ENCODE measurements at places on chromosomes 7 and 10.

DNA sequence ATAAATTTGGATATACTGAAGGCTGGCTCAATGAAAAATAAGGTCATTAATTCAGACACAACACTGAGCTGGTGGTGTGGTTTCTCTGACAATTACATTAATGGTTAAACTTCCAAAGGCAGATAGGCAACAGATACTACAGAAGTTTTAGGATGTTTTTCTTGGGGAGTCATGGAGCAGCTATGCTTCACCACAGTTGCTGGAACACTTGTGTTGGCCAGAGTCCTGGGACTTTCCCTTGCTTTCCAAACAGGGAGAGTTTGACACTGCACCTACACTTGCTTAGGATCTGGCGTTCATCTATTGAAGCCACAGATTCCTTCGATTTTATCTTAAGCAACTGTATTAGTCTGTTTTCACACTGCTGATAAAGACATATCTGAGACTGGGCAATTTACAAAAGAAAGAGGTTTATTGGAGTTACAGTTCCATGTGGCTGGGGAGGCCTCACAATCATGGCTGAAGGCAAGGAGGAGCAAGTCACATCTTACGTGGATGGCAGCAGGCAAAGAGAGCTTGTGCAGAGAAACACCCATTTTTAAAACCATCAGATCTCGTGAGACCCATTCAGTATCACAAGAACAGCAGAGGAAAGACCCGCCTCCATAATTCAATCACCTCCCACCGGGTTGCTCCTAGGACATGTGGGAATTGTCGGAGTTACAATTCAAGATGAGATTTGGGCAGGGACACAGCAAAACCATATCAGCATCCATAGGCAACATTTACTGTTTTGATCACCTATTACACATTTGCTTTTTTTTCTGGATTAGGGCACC lies 27.8 kb upstream of the TMEM178B start:
- no peak for DNase-seq

DNA sequence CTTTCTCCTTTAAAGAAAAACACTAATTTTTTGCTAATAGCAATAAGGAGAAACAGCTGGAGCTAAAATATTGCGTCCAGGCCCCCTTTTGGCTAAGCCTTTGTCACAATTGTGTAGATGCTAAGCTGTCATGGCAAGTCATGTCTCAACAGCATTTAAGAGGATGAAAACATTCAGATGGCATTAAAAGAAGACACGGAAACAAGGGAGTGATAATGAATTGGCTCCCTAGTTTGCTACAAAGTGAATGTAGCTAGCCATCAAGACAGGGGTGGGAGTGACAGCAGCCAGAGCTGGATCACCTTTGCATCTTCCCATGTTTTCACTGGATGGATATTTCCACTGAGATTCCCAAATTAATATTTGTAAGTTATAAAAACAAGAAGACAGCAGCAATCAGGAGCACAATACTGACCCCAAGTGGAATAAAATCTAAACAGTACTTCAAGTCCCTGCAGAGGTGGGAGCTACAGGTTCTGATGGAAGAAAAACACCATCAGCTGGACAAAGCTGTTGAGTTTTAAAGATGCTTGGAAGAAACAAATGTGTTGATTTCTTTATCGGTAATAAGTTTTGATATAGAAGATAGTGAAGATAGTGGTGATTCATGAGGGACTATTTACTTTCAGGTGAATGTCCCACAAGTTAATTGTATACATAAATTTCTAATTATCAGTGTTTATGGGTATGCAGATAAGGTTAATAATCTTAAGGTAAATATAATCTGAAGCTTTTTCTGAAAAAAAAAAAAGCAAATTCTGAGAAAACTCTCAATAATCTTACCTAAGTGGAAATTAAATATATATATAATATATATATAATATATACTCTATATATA lies 129.4 kb downstream of the SLC16A9 start:
- peak; percentile 8 for DNase-seq

DNA sequence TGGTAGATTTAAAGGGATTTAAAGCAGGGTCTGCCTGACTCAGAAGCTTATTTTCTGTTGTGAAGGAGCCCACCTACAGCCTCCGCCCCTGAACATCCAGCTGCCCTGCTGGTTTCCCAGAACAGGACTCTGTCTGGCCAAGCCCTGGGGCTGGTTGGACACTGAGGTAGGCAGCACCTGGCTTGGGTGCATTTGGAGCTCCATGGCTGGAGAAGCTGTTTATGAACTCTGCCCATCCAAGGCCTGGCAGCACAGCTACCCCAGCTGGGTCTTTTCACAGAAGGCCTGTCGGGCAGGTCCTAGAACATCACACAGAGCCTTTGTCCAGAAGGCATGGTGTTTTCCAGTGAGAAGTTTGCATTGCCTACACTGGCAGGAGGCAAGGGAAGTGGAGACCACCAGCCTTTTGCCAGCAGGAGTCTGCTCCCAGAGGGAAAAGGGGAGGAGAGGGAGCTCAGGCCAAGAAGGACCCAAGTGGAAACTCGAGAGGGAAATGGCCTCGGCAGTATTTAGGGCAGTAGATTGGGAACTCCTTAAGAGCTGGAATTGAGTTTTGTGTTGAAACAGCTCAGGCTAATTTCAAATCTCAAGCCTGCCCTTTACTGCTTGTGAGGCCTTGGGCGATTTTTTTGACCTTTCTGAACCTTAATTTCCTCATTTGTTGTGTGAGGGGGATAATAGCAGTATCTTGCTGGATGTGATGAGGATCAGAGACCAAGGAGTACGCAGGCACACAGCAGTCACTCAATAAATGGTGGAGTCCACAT lies 12.3 kb upstream of the PDCD4 start:
- no peak for DNase-seq

DNA sequence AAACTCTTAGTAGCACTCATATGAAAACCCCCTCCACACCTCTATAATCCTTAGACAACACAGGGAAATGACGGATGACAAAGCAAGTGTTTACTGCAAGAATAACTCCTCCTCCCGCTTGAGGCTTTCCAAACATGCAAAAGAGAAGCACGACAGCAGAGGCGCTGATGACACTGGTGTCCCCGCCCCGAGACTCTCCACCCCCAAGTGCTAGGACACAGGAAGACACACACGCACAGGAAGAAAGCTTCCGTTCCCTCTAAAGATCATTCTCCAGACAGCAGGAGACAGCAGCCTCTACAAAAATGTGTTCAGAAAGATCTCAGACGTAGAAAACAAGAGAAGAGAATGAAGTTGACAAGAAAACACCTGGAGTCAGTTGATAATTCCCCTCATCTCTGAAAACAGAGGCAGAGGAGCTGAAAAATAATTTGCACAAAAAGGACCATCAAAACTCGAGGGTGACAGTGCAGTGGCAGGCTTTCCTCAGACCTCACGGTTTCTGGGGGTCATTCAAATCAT lies 90.2 kb downstream of the DLG5 start:
- DNase-seq = no peak

DNA sequence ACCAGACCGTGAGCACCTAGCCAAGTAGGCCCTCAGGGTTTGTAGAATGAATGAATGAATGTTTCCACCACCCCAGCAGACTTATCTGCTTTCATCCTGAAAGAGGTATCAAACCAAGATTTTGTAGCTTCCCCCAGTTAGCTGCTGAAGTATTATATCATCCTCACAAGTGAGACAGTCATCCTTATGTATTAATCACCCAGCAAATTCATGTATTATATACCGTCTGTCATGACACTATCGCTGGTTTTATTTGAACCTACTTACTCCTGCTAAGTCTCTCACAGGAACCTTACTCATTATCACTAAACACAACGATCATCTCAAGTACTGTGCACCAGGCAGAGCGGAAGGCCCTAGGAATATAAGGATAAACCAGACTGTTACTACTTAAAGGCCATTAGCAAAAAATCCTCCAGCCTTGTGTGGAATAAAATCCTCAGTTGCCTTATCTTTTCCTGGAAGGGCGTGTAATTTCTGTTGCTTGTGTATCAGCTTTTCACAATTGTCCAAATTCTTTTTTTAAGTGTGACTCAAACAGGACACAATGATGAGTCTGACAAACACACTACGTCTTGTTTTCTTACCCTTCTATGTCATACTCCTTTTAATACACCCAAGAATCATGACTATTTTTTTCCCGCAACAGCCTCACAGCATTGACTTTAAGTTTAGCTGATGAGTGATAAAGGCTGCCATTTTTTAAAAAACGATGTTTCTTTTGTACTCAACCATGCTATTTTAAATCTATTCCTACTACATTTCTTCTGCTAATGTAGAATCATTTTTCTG lies 176.1 kb upstream of the KLF14 start:
- DNase-seq = no peak

GRCh38 chr7:26512737-26513136 lies 221.1 kb downstream of the SNX10 start:
- DNase-seq = no peak

DNA sequence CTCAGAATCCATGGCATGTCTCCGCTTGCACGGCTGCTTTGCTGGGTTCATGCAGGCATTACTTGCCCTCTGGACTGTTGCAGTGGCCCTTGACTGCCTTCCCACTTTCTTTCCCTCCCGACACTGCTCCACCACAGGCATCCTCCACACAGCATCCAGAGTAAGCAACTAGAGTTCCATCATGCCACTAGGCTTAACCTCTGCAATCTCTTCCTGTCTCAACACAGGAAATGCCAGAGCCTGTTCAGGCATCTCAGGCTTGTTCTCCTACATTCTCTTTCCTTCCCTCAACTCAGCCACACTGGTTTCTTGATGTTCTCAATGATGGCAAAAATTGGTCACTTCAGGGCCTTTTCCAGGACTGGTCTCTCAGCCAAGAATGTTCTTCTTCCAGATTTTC lies 284.5 kb upstream of the KLF6 start:
- DNase-seq = no peak

DNA sequence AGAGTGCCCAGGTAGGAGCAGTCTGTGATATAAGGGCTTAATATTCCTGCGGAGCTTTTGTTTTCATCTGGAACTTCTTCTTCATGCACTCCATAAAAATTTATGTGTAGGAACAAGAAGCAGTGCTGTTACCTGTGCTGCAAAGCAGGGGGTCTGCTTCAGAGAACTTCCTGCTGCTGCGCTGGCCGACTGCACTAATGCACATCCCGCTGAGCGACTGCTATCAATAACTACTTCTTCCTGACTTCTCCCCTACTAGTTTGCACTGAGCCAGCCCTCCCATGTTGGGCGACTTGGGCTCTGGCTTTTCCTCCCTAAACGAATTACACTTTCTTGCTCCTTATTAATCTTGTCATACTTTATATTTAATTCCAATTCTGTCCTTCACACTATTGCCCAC lies 150.3 kb downstream of the NEBL start:
- DNase-seq = no peak

DNA sequence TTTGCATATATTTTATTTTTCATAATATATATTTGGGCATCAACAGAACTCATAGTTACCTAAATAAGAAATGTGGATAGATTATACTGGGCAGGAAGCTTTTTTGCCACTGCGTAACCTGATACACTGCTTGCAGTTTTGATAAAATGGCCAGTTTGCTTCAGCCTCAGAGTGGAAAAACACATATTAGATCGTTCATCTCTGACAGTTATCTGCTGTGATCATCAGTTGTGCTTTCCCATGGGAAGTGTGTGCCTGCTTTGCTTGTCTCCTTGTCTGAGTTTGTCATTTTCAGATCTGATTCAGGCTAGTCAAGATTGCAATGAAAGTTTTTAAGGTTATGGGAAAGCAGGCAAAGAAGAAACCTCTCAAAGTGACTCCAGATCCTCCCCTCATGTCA lies 54.0 kb downstream of the ADAM12 start:
- no peak for DNase-seq

DNA sequence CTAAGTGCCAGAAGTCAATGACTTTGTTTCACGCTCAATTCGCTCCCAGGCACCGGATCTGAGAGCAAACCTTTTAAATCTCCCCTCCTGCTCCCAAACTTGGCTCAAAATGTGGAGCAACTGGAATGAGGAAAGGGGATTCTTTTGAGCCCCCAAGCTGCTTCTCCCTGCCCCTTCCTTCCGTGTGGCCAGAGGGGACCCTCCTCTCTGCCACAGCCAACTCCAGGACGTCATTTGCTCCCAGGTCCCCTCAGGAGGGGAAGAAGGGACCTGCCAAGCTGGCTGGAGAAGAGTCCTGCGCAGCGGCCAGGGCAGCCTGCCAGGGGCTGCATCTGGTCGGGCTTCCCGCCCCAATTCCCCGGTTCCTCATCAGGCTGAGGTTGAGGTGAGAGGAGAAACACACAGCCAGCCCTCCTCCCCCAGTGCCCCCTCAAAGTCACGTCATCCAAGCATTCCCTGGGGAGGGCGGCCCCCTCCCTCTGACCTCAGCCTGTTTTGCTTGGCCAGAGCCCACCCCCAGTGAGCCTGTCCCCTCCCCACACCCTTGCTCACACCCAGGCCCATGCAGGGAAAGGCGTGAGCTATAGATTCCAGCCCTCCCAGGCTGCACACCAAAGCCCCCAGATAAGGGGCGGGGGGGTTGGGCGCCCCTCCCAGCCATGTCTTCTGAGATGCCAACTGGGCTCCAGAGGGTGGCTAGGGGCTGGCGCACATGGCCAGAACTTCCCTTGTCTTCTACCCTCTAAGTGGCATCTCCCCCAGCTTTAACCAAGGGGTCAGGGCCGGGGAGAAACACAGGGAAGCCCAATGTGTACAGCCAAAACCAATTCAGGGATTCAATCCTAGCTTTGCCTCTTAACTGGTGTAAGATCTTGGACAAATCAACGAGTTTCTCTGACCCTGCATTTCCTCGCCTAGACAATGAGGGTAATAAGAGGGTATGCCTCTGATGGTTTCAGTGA lies 35.0 kb downstream of the SH3PXD2A start:
- DNase-seq = no peak

GRCh38 chr7:37105762-37106161 lies 342.9 kb downstream of the ELMO1 start:
- DNase-seq = no peak
